Activated T-helper 2 cell treated with anti-CD3 and anti-CD28 coated beads, Interferon-gamma antibody, Interleukin-2, Interleukin-4, amounts not matched to agents 10 μg/mL and 5 μg/mL and 100 μg/mL, durations not matched to agents 14 hours and 24 hours and 36 hours (primary cell): ENCODE measurements at places on chromosomes 2 and 18. TPM values are rescaled to one million over a fixed set of nuclear protein-coding genes. Genes with fewer than 3 reads are reported as not detected.

- DNase-seq, result no peak
Measured at GRCh38 chr2:2109186-2109585, 221.9 kb downstream of the MYT1L start.

DNA sequence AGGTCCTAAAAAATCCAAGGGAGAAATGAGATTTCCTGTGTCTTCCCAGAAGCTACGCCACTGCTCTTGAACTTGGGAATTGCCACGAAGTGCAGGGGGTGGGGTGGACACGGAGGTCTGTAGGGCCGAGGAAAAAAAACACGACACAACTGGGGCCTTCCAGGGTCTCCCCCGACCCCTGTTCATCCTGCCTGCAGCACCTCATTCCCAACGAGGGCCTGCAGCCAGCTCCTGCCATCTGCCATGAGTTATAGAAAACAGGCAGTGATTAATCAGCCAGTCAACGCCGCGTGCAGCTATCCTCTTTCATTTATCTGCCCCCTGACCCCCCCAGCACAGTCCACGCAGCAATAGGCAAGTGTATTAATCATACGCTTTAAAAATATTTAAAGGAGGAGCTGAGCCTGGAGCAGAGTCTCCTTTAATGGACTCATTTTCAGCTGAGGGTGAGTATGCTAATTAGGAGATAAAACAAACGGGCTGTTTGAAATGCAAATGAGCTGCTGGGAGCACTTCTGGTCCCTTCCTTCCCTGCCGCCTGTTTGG lies 209.9 kb downstream of the TFCP2L1 start:
- no peak for DNase-seq

GRCh38 chr2:178202927-178203326 lies 8.6 kb downstream of the OSBPL6 start:
- no peak for DNase-seq

GRCh38 chr2:236908439-236909192 lies 177.1 kb upstream of the COPS8 start:
- DNase-seq, result no peak

PPP1R1C gene
- not detected in 2 replicates for total RNA-seq
